A549 (cell line): ENCODE measurements at places on chromosomes 1 and 21.

- no peak for DNase-seq
Measured at GRCh38 chr1:204925701-204926100, 55.0 kb downstream of the NFASC start.

- DNase-seq = no peak
Measured at GRCh38 chr1:180779584-180779983, 133.1 kb upstream of the KIAA1614 start.

DNA sequence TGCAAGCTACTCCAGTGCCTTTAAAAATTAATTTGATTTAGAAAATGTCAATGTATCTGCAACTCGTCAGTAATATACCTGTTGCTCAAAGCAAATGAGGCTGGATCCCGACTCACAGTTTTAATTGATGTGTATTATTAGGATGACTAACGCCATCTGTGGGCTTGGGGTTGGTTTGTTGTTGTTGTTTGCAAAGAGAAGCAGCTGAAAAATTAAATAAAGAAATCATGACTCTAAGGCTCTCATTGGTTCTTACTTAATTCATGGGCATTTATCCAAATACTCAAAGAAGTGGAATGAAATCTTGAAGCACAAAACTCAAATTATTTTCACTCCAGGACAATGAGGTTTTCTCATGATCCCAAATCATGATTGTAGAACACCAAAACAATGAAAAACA lies 46.4 kb downstream of the SEC16B start:
- no peak for DNase-seq

DNA sequence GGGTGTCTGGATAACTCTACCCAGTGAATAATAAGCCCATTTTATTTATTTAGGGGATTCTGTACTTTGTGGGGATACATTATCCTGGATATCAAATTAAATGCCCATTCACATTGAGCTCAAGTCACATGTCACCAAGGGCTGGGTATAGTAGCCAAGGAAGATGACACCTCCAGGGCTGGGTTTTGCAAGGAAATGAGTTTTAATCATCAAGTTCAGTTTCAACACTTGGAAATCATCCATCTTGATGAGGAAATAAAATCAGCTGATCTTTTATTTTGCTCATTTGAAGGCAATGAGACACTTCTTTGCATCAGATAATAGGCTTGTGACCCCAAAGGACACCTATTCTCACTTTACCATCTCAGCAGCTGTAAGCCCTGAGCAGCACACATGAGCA lies 80.0 kb upstream of the TNR start:
- DNase-seq = no peak

DNA sequence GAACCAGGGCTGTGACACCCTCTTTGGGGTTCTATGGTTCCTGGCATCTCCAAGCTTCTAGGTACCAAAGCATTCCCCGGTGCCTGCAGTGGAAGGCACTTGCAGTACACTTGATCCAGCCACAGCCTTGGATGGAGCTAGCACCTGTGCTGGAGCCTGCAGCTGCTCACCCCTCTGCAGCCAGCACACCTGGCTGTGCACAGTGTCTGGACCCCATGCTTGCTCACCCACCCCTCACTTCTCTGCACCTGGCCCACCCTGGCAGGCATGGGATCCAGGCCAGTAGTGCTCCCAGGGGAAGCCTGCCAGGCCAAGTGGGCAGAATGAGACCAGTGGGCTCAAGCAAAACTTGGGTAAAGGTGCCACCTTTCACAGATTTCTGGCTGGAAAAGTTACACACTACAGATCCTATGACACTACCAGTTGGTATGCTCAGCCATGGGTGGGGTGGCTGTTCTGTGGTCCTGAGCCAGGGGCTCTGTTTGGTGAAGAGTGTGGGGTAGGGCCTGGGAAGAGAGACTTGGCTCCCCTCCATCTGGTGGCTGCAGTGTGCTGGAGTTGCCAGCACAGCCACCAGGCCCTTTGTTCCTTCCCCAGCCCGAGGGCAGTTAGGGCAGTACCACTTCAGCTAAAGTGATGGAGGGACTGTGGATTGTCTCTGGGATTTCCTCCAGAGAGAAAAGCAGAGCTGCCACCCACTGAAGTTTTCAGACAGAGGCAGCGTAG lies 157.8 kb upstream of the LRRC7 start:
- DNase-seq = no peak

DNA sequence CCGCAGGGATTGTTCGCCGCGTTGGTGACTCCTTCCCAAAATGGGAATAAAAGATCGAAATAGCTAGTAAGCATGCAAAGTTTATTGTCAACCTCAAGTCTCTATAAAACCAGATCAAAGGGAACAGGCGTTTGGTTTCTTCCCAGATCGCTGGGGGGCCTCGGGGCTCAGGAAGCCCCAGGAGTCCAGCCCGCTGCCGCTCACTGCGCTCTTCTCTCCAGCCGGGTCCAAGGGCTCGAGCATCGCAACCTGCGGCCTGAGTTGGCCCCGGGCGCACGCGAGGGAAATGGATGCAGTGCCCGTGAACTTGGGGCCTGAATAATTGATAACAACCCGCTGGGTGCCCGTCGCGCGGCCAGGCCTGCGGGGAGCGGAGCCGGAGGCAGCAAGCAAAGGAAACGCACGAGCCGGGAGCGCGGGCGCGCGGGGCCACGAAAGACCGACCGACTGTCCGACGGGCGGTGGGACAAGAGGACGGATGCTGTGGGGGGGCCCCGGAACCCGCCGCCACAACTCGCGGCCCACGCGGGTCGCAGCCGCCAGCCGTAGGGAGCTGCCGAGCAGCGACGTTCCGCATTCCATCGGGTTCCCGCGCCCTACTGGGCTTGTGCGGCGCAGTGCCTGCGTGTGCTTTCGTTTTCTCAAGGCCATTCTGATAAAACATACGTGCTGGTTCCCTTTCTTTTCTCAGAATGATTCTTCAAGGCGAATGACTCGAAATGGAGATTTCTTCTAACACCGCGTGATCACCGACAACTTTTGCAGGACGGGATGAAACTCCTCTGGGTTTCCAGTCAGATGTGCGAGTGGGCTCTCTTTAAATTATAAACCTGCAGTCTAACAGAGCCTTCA lies 14.0 kb upstream of the ALX3 start:
- DNase-seq = no peak
